ENCODE measurements at places on chromosomes 1 and 21.

DNA sequence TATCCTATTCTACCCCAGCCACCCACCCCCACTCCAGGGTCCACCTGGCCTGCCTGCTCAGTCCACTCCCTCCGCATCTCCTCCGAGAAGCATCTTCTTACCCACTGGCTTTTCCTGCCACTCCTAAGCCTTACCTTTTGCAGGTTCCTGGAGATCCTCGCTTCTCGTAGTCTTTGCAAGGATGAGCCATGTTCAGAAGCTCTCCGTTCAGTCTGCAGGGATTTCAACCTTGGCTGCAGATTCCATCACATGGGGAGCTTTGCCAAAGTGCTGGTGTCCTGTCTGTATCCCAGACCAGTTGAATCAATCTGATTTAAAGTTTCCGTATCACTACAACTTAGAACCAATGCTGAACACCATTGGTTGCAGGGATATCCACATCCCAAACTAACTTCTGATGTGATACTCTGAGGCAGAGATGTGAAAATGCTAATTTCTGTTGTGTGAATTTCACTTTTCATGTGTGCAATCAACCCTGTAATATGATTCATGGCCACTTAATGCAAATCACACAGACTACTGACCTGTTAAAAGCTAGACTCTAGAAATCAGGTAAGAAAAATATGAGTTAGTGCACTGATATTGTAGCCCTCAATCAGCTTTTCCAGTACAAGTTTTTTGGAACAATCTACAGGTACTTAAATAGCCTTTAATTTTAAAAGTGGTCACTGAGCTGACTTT lies 61.9 kb downstream of the CAPN2 start:
- DNase-seq, result no peak

- DNase-seq, result no peak
These were observed 37.7 kb downstream of the SH3GLB1 start for GRCh38 chr1:86741947-86742572.

- DNase-seq, result no peak
These were observed 10.4 kb downstream of the GABRD start for GRCh38 chr1:2029561-2029960.

- no peak for DNase-seq
These were observed 18.7 kb downstream of the CHRNB2 start for GRCh38 chr1:154586231-154586630.

GRCh38 chr1:234756857-234757256 lies 146.9 kb upstream of the IRF2BP2 start:
- DNase-seq, result no peak

DNA sequence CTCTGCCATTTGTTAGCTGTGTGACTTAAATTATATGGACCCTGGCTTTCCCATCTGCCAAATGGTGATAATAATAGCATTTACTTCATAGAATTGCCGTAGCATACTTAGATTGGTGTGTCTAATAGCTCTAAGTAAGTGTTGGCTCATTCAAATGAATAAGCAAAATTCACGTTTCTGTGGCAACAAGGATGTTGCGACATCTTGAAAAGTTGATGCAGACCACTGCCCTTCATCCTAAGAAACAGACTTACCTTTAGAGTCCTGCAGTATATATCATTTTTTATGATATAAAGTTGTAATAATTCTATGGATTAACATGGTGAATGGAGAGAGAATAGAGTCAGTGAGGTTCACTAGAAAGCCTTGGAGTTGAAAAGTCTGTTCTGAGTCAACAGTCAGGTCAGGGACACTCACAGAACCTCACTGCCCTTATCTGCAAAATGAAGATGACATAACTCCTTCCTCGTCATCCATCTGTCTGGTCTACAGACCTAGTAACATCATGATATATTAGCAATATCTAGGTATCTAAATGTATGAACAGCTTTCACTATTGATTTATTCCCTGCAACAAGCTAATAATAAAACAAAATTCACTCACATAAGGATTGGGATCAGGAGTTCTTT lies 167.3 kb upstream of the C8B start:
- no peak for DNase-seq

- no peak for DNase-seq
These were observed 6.5 kb downstream of the CCSAP start for GRCh38 chr1:229336345-229336744.

DNA sequence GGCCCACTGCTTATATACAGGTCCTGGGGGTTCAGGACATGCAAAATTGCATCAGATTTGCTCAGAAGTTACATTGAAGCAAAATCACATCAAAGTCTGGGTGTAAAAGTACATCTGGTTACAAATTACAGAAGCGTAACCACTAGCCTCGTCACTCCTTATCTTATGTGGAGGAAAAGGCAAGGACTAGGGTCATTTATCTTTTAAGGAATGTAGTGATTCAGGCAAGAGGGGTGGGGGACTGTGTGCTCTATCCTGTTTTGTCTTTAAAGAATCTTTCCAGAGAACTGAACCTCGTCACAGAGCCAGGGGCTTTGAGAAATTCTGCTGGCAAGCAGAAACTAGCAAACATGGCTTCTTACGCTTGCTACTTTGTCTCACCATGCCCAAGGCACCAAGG lies 61.1 kb upstream of the RAB4A start:
- no peak for DNase-seq

- DNase-seq, result peak; percentile 5
These were observed 261.3 kb upstream of the ESRRG start for GRCh38 chr1:216984536-216984935.

DNA sequence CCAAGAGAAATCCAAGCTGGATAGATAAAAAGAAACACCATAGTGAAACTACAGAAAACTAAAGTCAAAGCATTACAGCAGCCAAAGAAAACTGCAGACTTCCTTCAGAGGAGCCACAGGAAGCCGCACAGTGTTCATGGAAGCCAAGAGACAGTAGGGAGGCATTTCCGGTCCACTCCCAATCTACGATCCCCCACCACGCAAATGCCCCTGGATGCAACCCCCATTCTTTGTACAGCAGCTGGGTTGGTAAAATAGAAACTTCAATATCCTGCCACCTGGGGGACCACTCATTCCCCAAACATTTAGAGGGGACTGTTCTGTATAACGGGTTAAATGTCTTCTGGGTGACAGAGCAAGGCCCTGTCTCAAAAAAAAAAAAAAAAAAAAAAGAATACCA lies 43.9 kb upstream of the TSPEAR start:
- DNase-seq, result no peak

- DNase-seq, result no peak
These were observed 3.6 kb downstream of the TENT5C start for GRCh38 chr1:117609471-117609911.

DNA sequence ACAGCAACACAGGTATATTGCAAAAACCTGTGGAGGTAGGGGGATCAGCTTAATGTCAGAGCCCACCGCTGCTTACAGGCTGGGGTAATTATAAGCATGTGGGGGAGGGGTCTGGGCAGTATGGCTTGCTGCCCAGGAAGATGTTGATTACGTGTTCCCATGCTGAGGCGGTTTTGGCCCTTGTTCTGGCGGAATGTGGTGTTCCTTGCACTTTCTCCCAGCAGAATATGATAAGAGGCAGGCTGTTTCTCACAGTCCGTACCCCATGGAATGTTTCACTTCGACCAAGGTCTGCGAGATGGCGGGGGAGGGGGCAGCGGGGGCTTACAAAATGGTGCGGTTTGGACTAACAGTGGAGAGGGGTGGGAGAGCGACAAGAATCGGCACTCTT lies 9.8 kb upstream of the HPCAL4 start:
- DNase-seq, result no peak

DNA sequence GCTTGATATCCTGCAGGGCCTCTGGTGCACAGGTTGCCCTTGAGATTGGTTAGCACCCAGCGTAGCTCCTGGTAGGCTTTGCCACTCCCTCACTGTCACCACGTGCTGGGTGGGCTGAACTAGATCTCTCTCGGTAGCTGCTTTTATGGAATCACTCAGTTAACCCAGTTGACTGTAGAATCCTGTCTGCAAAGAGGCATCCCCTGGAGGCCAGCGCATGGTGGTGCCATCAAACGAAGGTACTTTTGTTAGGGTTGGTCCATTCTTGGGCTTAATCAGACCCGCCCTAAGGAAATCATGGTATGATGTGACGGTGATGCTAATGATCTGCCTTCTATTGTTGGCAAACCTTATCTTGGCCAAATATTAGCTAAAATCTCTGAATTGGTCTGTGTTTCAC lies 153.4 kb downstream of the GALNT2 start:
- peak; percentile 36 for DNase-seq

- no peak for DNase-seq
These were observed 27.8 kb upstream of the MPC2 start for GRCh38 chr1:167964646-167965045.

DNA sequence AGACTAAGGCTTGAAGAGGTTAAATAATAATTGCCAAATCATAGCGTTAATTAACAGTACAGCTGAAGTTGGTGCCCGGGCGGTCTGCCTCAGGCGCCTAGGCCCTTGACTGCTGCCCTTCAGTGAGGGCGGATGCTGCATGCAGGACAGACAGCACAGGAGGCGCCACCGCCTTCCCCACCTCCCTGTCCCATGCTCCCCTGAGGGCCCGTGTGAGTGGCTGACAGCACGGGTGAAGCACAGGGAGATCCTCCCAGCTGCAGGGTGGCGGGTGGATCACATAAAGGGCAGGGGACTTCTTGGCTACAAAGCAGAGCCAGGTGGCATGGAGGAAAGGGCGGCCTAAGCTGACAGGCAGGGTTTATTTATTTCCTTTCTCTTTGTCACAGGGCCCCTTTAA lies 49.1 kb downstream of the DDX20 start:
- DNase-seq, result peak; percentile 55

GRCh38 chr1:65558215-65558614 lies 137.7 kb downstream of the LEPR start:
- no peak for DNase-seq
